ENCODE measurements at places on chromosomes 2 and 18.
A peak's percentile ranks its signal among the peaks of the same experiment; 100 is the strongest.

DNA sequence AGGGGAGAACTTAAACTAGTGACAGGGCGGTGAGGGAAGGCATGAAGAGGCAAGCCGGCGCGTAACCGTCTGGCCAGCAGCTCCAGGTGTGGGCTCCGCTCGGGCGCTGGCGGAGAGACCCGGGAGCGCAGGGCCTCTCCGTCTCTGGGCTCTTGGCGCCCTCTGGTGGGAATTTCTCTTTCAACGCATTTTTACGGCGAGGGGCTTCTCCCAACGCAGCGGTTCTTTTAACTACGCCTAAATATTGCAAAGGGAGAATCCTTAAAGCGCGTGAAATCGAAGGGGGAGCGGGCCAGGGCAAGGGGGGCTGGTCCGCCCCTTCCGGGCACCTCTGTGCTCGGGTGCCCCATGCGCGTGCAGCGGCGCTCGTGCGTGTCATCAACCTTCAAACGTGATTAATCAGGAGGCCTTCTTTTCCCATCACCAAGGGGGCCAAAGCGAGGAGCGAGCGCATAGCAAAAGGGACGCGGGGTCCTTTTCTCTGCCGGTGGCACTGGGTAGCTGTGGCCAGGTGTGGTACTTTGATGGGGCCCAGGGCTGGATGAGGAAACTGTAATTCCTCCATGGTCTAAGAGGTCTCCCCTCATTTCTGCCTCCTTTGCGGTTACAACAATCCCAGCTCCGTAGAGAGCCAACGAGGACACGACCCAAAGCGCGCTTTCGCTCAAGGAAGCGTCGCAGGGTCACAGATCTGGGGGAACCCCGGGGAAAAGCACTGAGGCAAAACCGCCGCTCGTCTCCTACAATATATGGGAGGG is 762 bp upstream of the GAD1 start:
- DNase-seq = peak; percentile 85

DNA sequence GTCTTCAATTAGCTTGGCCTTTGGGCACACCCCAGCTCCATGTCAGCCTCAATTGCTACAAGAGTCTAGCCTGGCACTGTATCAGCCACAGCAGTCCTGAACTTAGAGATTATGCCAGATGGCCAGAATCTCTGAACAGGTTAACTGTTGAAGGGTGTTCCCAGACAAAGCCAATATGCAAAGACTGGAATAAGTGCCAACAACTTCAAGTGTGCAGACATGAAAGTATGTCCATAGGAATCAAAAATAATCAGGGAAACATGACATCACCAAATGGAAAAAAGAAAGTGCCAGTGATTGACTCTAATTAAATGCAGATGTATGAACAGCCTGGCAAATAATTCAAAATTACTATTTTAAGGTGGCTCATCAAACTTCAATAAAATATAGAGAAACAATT is 98.5 kb upstream of the DOCK10 start:
- DNase-seq = no peak

GRCh38 chr18:51383711-51384110 is 186.2 kb upstream of the MEX3C start:
- no peak for DNase-seq

DNA sequence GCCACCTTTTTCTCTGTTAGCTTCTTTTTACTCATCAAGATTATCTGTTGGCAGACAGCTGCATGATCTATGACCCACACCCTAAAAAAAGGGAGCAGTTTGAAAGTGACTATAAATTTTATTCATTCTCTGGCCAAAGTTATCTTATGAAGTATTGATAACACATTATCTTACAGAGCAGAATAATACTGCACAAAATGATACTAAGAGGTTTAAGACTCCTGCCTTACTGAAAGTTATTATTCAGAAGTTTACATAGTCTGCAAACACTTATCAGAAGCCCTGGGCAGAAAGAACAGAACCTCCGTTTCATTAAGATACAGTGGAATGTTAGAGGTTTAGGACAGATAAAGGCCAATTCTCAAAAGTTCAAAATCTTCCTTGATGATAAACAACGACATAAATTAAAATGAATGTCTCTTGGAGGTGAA is 78.2 kb downstream of the ZEB2 start:
- no peak for DNase-seq

DNA sequence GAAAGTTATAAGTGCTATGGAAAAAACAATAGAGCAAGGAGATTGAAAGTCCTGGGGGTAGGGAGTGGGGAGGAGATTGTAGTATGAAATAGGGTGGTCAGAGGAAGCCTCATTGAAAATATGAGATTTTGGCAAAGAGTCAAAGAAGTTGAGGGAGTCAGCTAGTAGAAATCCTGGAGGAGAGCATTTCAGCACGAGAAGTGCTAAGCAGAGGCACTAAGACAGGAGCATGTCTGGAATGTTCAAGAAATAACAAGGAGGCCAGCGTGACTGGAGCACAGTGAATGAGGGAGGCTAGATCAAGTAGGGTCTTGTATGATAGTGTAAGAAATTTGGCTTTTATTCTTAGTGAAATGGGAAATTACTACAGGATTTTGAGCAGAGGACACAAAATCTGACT is 2.1 kb upstream of the TSPYL6 start:
- no peak for DNase-seq

DNA sequence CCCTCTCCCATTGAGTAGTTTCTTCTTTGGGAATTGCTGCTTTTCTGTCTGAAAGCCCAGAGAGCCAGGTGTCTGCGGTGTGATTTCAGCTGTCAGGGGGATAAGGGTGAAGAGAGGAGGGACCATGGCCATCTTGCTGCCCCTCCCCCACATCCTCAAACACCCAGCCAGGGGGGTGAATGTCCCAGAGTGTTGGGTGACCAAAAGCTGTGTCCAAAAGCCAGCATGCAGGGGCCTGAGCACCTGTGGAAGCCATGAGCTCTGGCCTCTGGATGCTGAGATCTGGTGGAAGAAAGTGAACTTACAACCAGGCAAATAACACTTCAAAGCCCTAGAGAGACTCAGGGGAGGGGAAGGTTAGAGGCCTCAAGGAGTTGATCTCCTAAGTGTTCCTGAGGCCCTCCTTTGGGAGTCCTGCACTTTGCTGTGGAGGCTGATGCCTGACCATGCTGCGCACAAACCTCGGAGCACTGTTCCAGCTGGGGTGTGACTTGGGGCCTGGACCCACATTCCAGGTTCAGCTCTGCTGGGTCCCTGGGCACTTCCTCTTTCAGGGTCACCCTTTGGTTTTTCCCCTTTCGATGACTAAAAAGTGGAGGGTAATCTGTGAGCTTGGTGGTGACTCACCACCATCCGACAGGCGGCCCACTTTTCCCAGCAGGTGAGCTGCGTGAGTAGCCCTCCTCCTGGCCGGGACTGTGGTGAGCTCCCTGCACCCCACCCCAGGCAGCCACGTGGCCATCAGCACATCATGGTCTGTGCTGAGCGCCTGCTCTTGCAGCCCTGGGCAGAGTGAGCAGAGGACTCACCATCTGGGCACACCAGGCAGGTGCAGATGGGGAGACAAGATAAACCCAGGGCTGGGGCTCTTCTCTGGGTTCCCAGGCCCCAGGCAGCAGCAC is 66.8 kb upstream of the FOSL2 start:
- DNase-seq = no peak

DNA sequence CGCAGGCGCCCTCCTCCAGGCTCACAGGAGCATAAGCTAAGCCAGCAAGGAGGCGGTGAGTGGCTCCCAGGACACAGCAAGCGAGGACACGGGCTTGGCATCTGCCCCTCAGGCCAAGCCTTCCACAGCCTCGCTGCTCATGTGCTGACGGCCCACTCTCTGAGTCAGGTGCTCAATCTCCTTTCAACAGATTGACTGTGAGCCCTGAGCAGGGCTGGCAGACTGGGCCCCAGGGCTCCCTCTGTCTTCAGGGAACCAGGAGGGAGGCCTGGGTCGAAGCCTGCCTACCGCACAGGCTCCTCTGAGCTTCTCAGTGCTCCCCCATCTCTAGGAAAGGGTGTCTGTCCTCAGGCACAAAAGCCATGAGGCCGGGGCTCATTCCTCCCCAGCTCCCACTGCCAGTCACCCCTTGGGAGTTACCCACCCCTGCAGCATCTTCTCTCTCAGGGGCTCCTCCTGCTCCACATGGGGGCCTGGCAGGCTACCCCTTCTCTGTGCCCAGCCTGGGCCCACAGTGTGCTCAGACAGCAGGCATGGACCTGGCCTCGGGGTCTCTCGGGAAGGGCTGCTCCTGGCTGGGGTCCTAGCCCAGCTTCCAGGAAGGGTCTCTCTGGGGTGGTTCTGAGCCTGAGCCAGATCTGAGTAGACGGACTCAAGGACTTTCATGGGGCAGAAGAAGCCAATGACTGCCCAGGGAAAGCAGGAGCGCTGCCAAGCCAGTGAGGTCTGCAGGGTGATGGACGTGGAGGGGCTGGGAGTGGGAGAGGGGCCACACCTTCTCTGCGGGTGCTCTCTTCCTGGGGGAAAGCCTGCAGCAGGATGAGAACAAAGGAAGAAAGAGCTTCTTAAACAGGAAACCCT is 138.0 kb upstream of the GPC1 start:
- no peak for DNase-seq

DNA sequence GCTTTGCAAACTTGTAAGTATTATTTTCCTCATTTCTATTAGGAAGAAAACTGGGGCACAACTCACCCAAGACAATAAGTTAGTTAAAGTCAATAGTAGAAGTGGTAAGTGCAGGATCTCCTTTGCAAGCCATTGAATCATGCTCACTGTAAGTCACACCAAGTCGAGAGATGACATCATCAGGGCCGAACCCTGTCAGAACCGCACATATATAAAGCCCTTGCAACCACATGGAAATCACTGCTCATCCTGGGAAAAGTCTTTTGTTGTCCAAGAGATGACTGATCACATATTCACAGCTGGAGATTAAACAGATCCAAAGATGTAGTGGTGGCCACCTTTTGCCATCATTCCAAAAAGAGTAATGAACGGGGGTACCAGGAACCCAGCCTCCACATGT is 484.8 kb upstream of the ID2 start:
- DNase-seq = no peak

DNA sequence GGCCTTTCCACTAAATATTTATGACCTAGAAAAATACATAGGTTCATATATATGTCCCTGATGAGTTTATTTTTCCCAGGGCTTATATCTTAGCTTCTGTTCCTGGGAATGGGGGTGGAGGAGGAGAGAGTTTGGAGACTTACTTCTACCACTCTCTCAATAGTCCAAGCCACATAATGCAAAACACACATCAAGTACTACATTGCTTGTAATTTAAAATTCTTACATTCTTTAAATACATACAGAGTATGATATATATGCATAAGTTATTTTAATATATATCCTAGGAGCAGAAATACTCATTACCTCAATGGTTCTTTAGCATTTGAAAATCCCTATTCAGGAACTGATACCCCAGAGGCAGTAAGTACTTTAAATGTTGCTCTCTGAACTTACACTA is 73.2 kb upstream of the MYL1 start:
- no peak for DNase-seq

- DNase-seq = no peak
Measured at GRCh38 chr18:3821524-3821923, 371.6 kb downstream of the TGIF1 start.

DNA sequence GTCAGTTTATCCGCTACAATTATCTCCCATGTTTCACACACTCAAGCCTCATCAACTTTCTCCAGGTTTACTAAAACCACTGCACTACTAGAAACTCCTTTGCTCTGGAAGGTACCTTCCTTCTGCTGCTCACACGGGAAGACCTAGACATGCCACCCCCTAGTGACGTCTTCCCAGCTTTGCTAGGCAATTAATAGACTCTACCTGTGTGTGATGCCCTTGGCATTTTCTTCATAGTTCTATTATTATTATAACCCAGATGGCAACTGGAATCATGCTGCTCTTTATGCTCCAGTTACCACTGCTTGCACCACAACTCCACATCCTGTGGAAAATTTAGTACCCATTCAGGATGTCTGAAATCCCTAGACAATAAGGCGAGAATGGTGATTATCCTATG is 42.4 kb downstream of the CACNB4 start:
- no peak for DNase-seq

DNA sequence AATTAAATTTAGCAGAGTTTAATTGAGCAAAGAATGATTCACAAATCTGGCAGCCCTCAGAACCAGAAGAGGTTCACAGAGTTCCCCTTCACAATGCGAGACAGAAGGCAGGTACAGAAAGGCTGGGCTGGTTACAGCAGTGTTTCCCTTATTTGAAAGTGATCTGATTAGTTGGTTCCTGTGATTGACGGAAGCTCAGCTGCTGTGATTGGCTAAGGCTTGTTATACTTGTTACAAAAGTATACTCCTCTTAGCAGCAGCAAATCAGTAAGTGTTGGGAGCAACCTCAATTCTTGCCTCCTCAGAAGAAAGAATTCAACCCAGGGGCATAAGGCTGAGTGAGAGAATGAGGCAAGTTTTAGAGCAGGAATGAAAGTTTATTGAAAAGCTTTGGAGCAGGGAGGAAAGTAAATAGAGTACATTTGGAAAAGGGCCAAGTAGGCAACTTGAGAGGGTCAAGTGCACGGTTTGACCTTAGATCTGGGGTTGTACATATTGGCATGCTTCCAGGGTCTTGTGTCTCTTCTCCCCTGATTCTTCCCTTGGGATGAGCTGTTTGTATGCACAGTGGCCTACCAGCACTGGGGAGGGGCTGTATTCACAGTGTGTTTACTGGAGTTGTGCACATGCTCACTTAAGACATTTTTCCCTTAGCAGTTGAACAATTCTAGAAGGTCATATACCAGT is 431.8 kb upstream of the RAB12 start:
- DNase-seq = no peak

GRCh38 chr2:143819764-143820163 is 690.5 kb downstream of the ARHGAP15 start:
- DNase-seq = no peak

- DNase-seq = no peak
Measured at GRCh38 chr2:219460424-219460926, 25.8 kb downstream of the SPEG start.

- DNase-seq = no peak
Measured at GRCh38 chr2:108629417-108629816, 89.9 kb upstream of the RANBP2 start.

- no peak for DNase-seq
Measured at GRCh38 chr2:30277582-30277981, 46.2 kb downstream of the LBH start.

GRCh38 chr18:57404345-57404744 is 30.8 kb upstream of the ONECUT2 start:
- no peak for DNase-seq

GRCh38 chr2:205556841-205557539 is 125.3 kb upstream of the NRP2 start:
- DNase-seq = no peak

GRCh38 chr2:56077359-56077915 is 106.4 kb upstream of the CCDC85A start:
- no peak for DNase-seq
